Renal cortex interstitium (tissue), 15 donors: ENCODE measurements at places on chromosomes 2 and 18. TPM values are rescaled to one million over a fixed set of nuclear protein-coding genes. Genes with fewer than 3 reads are reported as not detected.

The SMAD7 gene
- 64.2 TPM for polyA plus RNA-seq

DNA sequence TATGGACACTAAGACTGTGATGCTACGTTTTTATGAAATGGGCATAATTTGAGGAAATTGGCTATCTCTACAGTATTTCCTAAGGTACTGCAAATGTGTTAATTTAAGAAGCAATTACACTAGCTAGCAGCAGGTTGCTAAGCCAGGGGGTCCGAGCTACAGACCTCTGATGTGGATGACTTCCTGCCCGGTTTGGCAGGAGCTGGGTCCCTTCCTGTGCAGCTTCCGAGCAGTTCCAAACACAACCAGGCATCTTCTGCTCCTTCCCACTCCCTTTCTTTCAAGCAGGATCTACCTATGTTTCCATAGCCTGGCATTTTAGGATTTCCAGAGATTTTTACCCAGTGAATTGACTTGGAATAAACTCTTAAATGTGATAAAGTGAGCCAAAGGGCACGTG lies 55.7 kb downstream of the SCN2A start:
- no peak for DNase-seq

DNA sequence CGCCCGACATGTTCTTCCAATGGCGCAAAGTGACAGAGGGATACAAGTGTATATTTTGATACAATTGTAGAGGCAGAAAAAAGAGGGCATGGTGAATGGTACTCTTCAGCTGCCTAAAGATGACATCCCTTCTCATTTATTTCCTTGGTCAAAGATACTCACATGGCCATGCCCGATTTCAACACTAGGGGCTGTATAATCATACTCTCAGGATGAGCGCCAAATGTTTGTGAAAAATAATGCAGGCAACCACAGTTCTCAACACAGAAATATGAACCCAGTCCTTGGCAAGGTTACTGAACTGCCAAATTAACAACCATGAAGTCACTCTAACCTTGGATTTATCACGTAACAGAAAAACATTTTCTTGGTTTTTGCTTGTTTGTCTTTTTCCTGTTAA lies 204.4 kb downstream of the CCDC102B start:
- DNase-seq: no peak

- DNase-seq: no peak
Observed at GRCh38 chr2:237473878-237474441, 13.1 kb upstream of the MLPH start.

The NYAP2 gene
- polyA plus RNA-seq: 0.11 TPM

GRCh38 chr2:37767959-37768925 lies 96.8 kb upstream of the CDC42EP3 start:
- no peak for DNase-seq

The DLGAP1 gene
- polyA plus RNA-seq: 4.6 TPM

- DNase-seq: no peak
Observed at GRCh38 chr2:96092573-96092877, 23.8 kb downstream of the ADRA2B start.

DNA sequence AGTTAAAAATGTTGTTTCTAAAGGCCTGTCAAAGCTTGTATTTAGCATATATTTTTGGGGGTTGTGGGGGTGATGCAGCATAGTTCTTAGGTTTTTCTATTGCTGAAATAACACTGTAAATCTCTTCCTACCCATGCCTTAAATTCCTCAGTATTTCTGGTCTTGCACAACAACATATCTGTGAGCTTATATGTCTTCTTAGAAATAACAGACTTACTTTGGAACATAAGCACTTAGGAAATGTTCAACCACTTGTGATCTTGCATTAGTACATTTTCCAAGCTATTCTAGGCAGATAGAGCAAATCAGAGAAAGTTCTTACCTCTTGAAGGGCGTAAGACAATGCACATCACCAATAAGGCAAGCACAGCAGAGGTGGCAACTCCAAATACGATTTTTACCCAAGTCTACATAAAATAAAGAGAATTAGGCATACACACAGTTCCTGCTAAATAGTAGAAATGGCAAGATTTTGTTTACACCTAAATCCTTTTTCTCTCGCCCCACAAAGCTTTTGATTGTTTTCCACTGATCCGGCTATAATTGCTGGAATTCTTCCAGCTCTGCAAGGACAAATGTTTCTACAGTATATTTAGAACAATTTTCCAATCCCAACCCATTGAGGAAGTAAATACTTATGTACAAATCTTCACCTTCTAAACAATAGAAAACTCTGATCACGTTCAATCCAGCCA lies 512 bp downstream of the FAP start:
- DNase-seq: no peak

GRCh38 chr2:108115868-108116267 lies 123.9 kb upstream of the SULT1C3 start:
- no peak for DNase-seq

The WDR54 gene
- 36.6 TPM for polyA plus RNA-seq

- no peak for DNase-seq
Observed at GRCh38 chr2:154638783-154639182, 59.7 kb upstream of the KCNJ3 start.

- DNase-seq: no peak
Observed at GRCh38 chr2:170578606-170579005, 136.5 kb upstream of the SP5 start.

- DNase-seq: no peak
Observed at GRCh38 chr2:85016446-85016845, 45.5 kb downstream of the KCMF1 start.

The PPP1R1C gene
- polyA plus RNA-seq: 3.1 TPM

- no peak for DNase-seq
Observed at GRCh38 chr2:69816923-69817542, 12.4 kb upstream of the GMCL1 start.

The TMEM247 gene
- polyA plus RNA-seq: not detected

- no peak for DNase-seq
Observed at GRCh38 chr2:197140045-197140444, 170.5 kb downstream of the ANKRD44 start.

DNA sequence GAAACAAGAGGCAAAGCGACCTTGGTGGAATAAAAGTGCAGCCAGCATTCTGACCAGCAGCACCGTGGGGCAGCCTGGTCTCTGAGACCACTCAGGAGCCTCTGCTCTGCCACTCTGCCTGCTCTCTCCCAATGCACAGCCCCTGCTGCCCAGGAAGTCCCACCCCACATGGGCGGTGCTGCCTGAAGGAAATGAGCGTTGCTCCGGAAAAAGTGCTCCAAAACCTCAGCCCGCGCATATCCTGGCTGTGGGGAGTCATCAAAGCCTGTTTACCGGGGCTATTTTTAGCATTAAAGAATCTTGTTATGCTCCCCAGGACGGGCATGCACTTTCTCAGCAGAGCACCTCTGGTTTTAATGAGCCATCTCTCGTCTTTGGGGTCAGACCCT lies 54.5 kb downstream of the EPAS1 start:
- no peak for DNase-seq

- DNase-seq: no peak
Observed at GRCh38 chr2:182448371-182448770, 21.5 kb upstream of the PDE1A start.

GRCh38 chr2:42792087-42792582 lies 248 bp downstream of the HAAO start:
- no peak for DNase-seq
